ENCODE measurements at places on chromosomes 6 and 20.

DNA sequence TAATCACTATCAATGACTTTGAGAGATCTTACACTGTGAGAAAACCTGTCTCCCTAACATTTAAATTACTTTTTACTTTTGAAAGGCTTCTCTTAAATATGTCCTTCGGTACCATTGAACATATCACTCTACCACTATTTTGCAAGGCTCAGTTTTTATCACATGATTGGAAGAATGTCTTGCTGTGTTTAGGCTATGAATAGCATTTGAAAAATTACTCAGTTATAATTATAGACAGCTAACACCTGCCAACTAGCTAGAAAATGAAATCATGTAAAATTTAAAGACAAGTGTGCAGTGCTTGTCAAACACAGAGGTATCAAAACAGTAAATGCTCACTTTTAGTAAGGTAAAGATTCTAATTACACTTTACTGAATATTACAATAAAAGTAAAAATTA is 11.0 kb downstream of the SESN1 start:
- no peak for DNase-seq

DNA sequence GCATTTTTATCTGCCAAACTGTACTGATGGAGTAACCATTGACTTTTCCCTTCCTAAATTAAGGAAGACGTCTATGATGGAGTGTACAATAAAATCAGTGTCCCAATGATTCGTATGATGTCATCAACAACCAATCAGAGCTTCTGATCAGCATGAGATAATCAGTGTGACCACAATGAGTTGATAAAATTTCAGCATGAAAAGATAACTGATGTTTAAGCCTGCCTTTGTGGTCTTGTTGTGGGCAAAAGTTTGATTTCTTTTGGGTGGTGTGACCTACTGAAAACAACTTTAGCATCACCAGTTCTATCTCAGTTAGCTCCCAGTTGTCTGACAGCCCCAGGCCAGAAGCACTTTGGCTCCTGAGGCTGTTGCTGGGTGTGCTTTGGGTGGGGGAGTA is 3.3 kb downstream of the PCIF1 start:
- no peak for DNase-seq

- DNase-seq: no peak
Observed at GRCh38 chr6:24926192-24926591, 9.6 kb downstream of the RIPOR2 start.

- no peak for DNase-seq
Observed at GRCh38 chr20:32858701-32859372, at the start of gene EFCAB8. TSS of gene EFCAB8 (plus strand) at chr20:32858923. CDS start at chr20:32863793, 4,870 bp downstream.

DNA sequence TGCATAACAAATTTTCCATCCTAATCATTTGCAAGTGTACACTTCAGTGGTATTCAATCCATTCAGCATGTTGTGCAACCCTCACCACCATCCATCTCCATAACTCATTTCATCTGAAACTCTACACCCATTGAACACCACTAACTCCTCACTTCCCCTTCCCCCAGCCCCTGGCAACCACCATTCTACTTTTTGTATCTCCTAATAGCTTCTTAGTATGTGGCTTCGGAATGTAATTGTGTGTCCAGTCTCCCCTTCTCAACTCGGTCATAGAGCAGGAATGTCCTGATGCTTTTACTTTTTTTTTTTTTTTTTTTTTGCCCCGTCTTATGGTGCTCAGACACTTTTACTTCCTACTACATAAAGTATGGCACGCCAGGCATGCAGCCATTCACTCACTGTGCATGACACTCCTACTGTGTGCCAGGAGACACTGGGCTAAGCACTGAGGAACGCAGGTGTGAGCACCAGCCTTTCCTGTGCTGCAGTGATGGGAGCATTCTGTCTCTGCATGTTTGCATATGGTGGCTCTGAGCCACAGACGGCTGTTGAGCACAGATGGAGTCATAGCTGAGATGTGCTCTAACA is 15.3 kb downstream of the HCK start:
- DNase-seq: no peak

- DNase-seq: no peak
Observed at GRCh38 chr20:5164645-5165625, 38.1 kb downstream of the CDS2 start.

DNA sequence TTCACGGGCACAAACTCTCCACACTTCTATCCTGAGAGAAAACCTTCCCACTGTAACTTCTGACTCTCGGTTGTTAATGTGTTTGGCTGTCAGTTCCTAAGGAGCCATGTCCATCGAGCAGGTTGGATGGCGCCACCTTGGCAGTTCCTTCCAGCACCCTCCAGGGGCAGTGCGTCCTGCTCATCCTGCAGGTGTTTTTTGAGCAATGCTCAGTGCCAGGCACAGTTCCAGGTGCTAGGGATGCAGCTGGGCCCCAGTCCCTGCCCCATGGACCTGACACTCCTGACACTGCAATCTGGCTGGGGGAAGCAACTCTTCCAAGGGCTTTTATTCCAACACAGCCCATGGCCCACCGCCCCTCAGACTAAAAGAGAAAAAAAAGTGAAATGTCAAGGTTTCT is 376.4 kb downstream of the PREX1 start:
- no peak for DNase-seq

GRCh38 chr6:4426968-4427367 is 291.6 kb upstream of the ECI2 start:
- DNase-seq: no peak

DNA sequence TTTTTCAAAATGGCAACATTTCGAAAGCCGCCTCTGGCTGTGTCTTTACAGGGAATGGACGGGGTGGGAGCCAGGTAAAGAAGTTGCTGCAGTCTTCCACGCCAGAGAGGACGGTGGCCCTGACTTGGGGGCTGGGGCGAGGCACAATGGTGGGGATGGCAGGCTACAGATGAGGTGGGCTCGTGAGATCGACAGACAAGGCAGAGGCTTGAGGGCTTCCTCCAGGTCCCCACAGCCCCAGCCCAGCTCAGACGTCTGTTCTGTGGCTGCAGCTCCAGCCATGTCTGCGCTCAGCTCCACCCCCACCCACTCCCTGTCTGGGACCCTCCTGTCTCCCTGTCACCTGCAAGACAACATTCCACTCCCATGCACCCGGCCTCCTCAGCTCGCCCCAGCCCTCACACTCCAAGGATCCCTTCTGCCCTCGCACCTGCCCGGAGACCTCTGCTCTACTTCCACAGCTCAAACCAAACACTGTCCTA is 7.4 kb upstream of the C20orf144 start:
- no peak for DNase-seq

GRCh38 chr6:21188505-21189223 is 404.9 kb upstream of the SOX4 start:
- DNase-seq: no peak

GRCh38 chr6:55293116-55293515 is 34.2 kb upstream of the GFRAL start:
- DNase-seq: no peak

DNA sequence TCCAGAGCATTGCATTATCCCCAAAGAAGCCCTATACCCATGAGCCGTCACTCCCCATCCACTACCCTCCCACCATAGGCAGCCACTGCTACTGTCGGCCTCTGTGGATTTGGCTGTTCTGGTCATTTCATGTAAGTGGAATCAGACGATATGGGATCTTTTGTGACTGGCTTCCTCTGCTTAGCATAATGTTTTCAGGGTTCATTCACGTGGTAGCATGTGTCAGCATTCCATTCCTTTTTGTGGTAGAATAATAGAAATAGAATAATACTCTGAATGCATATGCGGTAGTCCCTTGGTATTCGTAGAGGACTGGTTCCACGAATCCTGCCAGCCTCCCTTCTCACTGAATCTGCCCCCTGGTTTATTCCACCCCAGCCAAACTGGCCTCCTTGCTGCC is 402.6 kb upstream of the SULF2 start:
- no peak for DNase-seq

GRCh38 chr20:21511850-21512633 is 1.8 kb downstream of the NKX2-2 start:
- DNase-seq: no peak

DNA sequence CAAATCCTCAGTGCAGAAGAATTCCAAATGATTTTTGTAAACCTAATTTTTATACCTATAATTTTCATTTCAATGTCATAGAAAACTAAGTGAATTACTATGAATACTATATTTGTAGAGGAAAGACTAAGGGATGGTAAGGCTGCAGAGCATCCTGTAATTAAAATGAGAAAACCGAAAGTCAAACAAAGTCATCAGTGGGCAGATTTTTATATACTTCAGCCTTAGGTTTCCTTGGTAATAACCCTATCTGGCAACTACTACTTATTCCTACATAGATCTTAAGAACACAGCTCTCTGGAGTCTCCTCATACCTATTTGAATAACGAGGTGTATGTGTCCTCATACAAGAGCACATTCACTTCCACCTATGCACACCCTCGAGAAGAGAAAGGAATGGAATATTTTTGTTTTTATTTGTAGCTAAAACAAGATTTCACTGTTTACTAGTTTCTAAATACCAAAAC is 117.9 kb upstream of the SGK1 start:
- DNase-seq: no peak

- DNase-seq: no peak
Observed at GRCh38 chr6:149014631-149015534, 268.1 kb downstream of the UST start.

DNA sequence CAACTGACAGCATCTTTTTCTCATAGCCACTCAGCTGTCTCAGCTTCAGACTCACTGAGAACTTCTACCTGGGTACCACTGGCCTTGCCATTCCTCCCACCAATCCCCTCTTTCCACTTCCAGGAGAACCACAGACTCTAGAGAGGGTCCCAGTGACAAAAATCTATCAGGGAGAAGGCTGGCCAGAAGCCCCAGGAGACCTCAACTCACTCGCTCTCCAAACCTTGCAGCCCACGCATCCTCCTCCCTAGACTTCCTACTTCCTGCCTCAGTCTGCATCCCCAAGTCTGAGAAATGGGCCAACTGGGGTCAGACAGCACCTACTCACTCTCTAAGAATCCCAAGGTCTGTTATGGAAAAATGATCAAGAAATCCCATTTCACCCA is 1.2 kb downstream of the TMEM239 start:
- no peak for DNase-seq

DNA sequence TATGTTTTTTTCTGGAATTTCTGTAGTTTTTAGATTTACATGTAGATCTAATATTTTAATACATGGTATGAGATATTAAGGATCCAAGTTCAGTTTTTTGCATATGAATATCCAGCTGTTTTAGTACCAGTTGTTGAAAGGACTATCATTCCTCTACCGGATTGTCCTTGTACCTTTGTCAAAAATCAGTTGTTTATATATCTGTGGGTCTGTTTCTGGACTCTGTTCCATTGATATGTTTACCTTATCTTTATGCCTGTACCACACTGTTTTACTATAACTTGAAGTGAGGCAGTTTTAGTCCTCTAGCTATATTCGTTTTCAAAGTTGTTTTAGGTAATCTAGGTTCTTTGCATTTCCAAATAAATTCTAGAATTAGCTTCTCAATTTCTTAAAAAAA is 47.7 kb downstream of the CBFA2T2 start:
- no peak for DNase-seq

DNA sequence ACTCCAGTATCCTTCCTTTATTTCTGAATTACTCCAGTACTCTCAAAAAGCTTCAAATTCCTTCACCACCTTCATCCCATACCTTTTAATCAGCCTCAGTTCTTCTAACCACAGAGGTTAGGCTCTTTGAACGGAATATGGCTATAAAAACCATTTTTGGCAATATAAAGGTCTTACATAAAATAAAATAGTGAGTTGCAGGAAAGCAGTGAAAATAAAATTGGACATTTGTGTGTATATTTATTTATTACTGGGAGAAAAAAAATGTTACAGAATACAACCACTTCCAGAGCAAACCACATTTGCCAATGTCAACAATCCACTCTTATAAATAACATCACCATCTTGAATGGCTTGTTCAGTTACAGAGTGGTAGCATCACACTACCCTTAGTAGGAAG is 7.7 kb downstream of the HDDC2 start:
- no peak for DNase-seq

DNA sequence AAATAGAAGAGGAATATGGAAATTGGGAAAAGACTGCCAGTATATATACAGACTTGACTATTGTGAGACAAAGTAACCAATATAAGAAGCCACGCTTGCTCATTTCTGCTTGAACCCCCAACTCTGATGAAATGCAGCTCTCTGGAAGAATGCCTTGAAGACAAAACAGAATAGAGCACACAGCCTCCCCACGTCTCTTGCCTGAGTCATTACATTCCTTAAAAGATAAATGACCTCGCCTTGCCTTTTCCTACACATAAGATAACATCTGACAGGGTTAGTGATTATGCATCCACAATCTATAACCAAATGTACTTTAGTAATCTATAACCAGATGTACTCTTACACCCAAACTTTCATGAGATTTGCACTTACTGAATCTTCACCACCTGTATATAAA is 141.1 kb upstream of the EEF1E1 start:
- DNase-seq: no peak

- peak; percentile 4 for DNase-seq
Observed at GRCh38 chr6:12749531-12750379, 33.2 kb downstream of the PHACTR1 start.

DNA sequence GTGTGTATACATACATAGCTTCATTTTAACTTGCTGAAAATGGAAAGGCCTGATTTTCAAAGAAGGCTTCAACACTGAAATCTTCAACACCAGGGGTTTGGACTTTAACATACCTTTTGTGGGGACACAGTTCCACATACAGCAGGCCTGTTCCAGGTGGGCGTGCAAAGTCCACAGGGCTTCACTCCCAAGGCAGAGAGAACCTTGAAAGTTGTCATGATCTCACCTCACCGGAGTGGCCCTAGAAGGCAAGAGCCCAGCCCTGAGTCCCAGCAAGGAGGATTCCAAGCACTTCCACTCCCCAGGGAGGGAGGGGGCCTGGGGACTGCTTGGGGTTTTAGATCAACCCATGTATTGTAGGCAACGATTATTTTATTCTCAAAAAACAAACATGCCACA is 47.2 kb downstream of the TMEM242 start:
- no peak for DNase-seq

- DNase-seq: no peak
Observed at GRCh38 chr6:4665489-4666417, 110.5 kb upstream of the CDYL start.

GRCh38 chr6:43900916-43901732 is 131.1 kb downstream of the VEGFA start:
- DNase-seq: peak; percentile 66

DNA sequence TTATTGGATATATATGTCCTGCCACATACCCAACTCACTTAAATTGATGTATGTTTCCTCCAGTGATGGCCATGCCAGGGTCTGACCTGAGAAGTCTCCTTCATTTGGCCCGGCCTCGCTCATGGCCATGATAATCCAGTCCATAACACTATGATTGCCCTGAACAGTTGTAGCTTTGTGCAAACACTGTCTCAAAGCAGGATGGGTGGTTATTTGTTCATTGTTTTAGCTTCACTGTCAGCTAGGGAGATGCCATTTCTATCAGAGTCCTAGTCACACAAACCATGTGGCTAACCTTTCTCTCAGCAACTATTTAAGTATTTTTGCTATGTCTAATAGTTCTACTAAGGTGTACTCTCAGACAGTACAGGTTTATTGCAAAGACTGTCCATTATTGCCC is 47.6 kb upstream of the ZNF337 start:
- no peak for DNase-seq

DNA sequence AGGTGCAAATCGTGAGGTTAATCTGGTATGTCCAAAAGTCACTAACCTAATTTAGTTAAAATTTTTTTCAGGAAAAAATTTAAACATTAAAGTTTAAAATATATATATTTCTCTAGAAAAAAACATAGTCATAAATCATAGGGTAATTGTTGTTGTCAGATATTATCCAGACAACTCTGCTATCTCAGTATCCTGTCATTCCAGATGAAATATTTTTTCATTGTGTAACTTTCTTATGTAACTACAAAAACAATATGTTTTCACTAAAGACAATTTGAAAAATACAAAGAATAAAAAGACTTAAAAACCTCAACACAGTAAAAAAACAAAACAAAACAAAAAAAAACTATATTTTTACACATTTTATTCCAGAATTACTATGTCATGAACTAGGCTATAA is 57.6 kb downstream of the TENT5A start:
- DNase-seq: no peak

All from NCI-H1092 (cell line).